Right atrium auricular region (tissue), 2 donors: ENCODE measurements at places on chromosomes 2 and 18.

DNA sequence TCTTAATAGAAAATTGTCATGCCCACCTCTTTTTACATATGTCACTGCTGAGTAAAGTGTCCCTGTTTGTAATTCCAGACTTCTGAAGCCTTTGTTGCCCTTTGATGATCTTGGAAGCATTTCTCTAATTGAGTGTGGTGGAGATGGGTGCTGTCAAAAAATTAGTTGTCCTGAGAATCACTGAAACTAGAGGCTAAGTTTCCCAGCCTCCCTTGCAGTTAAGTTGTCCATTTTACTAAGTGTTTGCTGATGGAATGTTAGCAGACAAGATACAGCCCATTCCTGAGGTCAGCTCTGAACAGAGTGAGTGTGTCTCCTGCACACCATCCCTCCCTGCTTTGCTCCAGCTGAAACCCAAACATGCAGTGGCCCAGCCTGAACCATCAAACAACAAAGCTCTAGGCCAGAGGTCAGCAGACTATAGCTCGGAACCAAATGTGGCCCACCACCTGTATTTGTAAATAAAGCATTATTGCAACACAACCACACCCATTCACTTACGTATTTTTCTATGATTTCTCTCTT lies 28.1 kb upstream of the TMEM177 start:
- DNase-seq, result no peak
- no peaks in the 10 kb centered on the region for H3K27me3 ChIP-seq
- no peaks in the 10 kb centered on the region for H3K4me1 ChIP-seq
- H3K27ac ChIP-seq, result no peak overlapping the region
- no peaks in the 10 kb centered on the region for H3K36me3 ChIP-seq

DNA sequence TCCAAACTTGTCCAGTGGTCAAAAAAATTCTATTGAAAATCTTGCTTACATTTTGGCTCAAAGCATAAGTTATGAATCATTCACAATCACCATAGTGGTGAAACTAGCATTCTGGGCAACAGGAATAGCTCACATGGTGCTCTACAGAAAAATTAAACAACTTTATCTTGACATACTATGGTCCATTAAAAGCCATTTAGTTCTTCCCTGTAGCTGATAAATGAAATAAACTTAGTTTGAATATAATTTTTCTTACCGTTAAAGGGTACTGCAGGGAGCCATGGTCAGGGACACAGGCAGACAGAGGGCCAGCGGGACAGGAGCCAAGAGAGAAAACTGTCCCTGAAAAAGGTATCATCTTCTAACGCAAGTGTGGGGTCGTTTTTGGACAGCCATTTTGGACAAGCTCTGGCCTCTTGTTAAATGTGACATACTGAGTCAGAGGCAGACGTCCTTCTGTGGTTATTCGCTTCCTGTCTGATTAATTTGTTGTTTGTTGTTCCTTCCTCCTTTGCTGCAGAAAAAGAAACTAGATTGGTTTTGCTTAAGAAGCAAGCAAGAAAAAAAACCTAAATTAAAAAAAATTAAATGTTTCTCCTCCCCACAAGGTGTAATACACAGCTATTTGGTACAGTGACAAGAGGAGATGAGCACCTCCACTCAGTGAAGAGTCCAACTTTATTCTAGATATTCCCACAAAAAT lies at the start of gene WIPF1:
Gene WIPF1, minus strand, starts transcription at position 460 of the 703 bp plus-strand sequence. CDS start 12,231 bp downstream, outside the sequence.
- no peak within 1 kb of the TSS for H3K4me3 ChIP-seq
- no peaks in the 10 kb centered on the region for H3K27me3 ChIP-seq
- H3K27ac ChIP-seq, result peak within 1 kb of the TSS; percentile 47
- H3K4me1 ChIP-seq, result no peaks in the 10 kb centered on the region
- DNase-seq, result no peak
- H3K36me3 ChIP-seq, result no peaks in the 10 kb centered on the region

DNA sequence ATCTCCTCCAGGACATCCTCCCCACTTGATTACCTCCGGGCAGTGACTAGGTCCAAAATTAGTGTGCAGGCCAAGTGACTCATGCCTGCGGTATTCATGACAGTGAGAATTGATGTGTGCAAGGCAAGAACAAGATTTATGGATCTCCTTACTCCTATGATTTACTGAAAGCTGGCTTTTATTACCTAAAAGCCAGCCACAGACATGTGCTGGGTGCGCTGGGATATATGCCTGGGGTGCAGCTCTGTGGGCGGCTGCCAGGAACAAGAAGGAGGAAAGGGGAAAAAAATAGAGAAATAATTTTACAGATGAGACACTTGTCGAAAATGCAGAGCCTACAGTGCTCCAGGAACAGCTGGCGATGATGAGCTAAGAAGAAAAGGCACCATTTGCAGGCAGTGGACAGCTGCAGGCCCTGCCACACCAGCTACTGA lies 359.3 kb downstream of the CMPK2 start:
- no peak for DNase-seq
- no peaks in the 10 kb centered on the region for H3K36me3 ChIP-seq
- no peak overlapping the region for H3K27ac ChIP-seq
- no peak overlapping the region for H3K4me3 ChIP-seq

DNA sequence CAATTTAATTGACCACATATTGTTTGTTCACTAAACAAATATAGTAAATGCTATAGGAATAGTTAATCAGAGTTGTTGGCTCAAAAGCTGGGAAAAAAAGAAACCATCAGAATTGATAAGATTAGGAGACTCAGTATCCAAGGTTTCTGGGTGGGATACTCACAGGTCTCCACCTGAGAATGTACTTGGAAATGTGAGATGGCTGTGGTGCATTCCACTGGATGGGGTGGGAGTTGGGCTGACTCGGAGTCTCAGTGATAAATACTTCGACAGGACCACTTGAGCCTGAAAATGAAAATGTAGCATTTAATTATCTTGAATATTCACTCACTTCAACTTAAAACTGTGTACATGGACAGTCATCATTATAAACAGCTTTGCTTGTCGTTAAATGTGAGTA lies 21.2 kb downstream of the FN1 start:
- H3K27ac ChIP-seq, result no peak overlapping the region
- H3K36me3 ChIP-seq, result peaks cover 14% of the 10 kb centered on the region
- no peak overlapping the region for H3K4me3 ChIP-seq
- no peaks in the 10 kb centered on the region for H3K4me1 ChIP-seq
- DNase-seq, result no peak
- no peaks in the 10 kb centered on the region for H3K27me3 ChIP-seq

DNA sequence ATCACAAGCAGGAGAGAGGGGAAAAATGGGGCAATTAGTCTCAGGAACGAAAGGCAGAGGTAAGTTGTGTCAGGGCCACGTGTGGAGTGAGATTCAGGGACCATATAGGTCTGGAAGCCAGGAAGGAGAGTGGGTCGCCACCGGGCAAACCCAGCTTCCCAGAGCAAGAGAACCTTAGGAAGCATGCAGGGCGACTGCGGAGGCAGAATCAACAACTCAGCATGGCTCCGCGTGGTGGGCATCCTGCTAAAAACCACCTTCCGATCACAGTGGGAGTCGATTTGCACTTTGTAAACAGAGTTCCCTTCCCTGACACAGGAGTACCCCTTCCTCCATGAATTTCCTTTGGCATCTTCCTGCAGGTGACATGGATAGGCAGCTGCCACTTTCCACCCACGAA lies 114.6 kb downstream of the TTC32 start:
- no peak overlapping the region for H3K4me3 ChIP-seq
- no peaks in the 10 kb centered on the region for H3K36me3 ChIP-seq
- no peak for DNase-seq
- H3K4me1 ChIP-seq, result peaks cover 12% of the 10 kb centered on the region
- H3K27ac ChIP-seq, result no peak overlapping the region
- no peaks in the 10 kb centered on the region for H3K27me3 ChIP-seq

DNA sequence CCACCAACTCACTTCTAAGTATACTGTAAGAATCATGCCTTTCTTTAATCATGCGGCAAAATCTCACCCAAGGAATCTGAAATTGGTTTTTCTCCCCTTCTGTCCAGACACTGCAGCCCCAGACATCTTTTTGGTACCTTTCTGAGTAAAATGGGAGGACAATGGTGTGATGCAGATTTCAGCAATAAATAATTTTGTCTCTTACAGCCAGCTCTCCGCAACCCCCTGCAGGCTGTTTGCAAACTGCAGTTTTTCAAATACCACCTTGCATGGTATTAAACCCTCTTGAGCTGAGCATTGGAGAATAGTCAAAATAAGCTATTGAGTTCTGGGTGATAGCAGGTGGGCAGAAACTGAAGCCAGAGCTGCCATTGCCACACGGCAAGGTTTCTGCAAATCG lies 32.2 kb downstream of the GPR39 start:
- no peak for DNase-seq
- H3K27me3 ChIP-seq, result no peaks in the 10 kb centered on the region
- no peak overlapping the region for H3K4me3 ChIP-seq
- H3K36me3 ChIP-seq, result no peaks in the 10 kb centered on the region

DNA sequence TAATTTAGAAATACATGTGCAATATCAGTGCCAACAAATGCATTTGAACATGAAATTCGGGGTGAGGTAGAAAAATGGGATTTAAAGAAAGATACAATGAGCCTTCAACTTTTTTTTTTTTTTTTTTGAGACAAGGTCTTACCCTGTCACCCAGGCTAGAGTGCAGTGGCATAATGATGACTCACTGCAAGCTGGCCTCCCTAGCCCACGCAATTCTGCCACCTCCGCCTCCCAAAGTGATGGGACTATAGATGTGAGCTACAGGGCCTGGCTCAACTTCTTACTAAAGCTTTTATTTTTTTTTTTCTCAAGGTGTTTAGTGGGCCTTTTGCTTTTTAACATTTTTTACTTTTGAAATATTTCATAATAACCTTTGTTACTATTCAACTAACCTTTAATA lies 365.6 kb downstream of the LRRTM4 start:
- H3K27ac ChIP-seq, result no peak overlapping the region
- H3K4me1 ChIP-seq, result no peaks in the 10 kb centered on the region
- no peak overlapping the region for H3K4me3 ChIP-seq
- H3K27me3 ChIP-seq, result no peaks in the 10 kb centered on the region
- no peak for DNase-seq

- no peak for DNase-seq
- H3K4me1 ChIP-seq, result no peaks in the 10 kb centered on the region
- H3K4me3 ChIP-seq, result no peak overlapping the region
- no peaks in the 10 kb centered on the region for H3K27me3 ChIP-seq
- H3K27ac ChIP-seq, result no peak overlapping the region
These were observed 5.9 kb upstream of the RBM43 start for GRCh38 chr2:151267537-151267936.

DNA sequence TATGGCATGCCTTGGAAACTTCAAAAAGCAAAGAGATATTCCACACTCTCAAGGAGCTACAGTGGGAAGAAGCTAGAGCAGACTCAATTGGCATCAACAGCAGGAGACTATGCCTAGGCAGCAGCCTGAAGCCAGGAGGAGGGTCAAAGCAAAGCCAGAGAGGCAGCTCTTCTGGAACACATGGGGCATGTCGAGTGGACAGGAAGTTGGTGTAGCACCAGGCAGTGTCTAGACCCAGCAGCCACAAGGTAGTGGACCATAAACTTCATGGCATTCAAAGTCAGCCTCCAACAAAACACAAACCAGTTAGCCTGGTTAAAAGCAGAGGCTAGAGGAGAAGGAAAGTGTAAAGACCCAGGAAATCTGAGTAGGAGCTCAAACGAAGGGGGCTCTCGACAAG lies 311.2 kb upstream of the PKDCC start:
- no peak for DNase-seq
- no peak overlapping the region for H3K4me3 ChIP-seq

DNA sequence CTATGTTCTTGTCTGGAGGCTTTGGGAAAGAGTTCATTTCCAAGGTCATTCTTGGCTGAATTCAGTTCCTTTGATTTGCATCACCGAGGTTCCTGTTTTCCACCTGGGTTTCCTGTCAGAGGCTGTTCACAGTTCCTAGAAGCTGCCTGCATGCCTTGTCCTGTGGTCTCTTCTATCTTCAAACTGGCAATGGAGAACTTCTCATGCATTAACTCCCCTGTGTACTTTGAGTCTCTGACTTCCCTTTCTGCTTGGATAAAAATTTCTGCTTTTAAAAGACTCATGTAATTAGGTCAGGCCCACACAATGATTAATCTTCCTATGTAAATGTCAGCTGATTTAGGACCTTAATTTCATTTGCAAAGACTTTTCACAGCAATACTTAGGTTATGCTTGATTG lies 499.3 kb upstream of the FANCL start:
- H3K4me1 ChIP-seq, result no peaks in the 10 kb centered on the region
- no peak overlapping the region for H3K4me3 ChIP-seq
- no peak overlapping the region for H3K27ac ChIP-seq
- H3K27me3 ChIP-seq, result no peaks in the 10 kb centered on the region
- no peak for DNase-seq
- no peaks in the 10 kb centered on the region for H3K36me3 ChIP-seq

- DNase-seq, result peak; percentile 23
- H3K27me3 ChIP-seq, result no peaks in the 10 kb centered on the region
- no peak overlapping the region for H3K4me3 ChIP-seq
- peaks cover 4% of the 10 kb centered on the region for H3K4me1 ChIP-seq
These were observed 17.0 kb downstream of the SNED1 start for GRCh38 chr2:241015439-241015838.
